ENCODE measurements at places on chromosomes 7 and 10. TPM values are rescaled to one million over a fixed set of nuclear protein-coding genes. Genes with fewer than 3 reads are reported as not detected.

Gene DHX32
- 35.0 TPM for total RNA-seq

Gene SPDYE5
- not detected for total RNA-seq

Gene HOXA1
- 1.0 TPM for total RNA-seq

Gene PON1
- total RNA-seq, result not detected

Gene CCDC136
- total RNA-seq, result 1.3 TPM

Gene GPR22
- total RNA-seq, result not detected

Data from dermis microvascular lymphatic vessel endothelial cell (primary cell).